ENCODE measurements at places on chromosomes 5 and 9.

DNA sequence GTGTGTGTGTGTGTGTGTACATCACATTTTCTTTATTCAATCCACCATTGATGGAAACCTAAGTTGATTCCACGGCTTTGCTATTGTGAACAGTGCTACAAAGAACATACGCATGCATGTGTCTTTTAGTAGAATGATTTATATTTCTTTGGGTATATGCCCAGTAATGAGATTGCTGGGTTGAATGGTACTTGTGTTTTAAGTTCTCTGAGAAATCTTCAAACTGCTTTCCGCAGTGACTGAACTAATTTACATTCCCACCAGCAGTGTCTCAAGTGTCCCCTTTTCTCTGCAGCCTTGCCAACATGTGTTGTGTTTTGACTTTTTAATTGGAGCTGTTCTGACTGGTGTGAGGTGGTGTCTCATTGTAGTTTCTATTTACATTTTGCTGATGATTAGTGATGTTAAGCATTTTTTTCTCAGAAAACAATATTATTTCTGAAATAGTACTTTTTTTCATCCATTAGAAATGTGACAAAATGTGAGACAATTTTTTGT, 769.7 kb downstream of the TAF11L14 start:
- DNase-seq = no peak

GRCh38 chr5:99032234-99033013, 103.6 kb upstream of the CHD1 start:
- peak; percentile 30 for DNase-seq

DNA sequence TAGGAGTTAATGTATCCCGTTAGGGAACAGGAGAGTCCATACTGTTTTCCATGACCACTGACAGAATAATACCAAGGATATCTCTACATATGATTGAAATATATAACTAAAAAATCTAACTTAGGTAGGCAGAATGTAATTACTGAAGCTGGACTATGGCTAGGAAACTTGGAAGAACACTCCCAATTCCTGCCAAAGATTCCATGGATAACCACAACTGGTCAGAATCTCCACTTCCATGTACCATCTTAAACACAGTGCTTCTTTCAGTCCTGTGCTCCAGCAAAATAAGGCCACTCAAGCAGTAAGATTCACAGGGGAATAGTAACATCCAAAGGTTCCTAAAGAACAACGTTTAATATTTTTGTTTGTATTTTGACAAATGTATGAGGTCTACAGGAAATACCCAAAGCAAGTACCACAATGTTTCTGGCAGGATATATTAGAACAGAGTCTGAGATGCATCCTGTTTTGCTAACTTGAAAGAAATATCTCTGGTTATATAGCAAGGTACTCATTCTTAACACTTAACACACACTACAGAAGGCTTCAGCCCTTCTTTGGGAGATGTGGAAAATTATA, 295.0 kb downstream of the ADAMTS6 start:
- no peak for DNase-seq

GRCh38 chr5:11973469-11973868, 69.2 kb upstream of the CTNND2 start:
- DNase-seq = no peak

DNA sequence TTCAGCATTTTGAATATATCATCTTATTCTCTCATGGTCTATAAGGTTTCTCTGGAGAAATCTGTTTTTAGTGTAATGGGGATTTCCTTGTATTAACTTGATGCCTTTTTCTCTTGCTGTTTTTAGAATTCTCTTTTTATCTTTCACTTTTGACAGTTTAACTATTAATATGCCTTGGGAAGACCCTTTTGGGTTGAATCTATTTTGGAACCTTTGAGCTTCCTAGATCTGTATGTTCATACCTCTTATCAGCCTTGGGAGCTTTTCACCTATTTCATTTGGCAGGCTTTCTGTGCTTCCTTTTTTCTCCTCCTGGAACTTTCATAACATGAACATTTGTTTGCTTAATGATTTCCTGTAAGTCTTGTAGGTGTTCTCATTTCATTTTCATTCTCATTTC, 22.2 kb downstream of the RCL1 start:
- no peak for DNase-seq

Data from stimulated activated CD4-positive, alpha-beta T cell treated with anti-CD3 and anti-CD28 coated beads, Interleukin-15, amount 100 ng/mL, for 24 hours (primary cell).